Posterior vena cava (tissue), 2 donors: ENCODE measurements at places on chromosomes 3 and 15.

DNA sequence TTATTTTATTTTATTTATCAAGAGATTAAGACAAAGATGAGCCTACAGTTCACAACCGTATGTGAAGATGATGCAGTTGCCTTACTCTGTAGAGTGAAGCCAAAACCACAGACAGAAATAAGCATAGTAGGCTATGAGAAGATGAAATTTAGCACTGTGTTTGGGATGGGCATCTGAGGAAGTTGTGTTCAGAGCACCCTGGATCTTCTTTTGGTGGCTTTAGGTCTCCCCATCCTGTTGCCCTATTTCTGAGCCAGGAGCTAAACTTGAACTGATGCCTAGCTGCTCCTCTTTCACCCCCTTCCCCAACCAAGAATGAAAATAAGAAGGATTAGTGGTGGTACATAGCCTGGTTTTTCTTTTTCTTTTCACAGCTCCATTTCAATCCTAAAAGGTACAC, 328.1 kb upstream of the TBL1XR1 start:
- no peak for DNase-seq

DNA sequence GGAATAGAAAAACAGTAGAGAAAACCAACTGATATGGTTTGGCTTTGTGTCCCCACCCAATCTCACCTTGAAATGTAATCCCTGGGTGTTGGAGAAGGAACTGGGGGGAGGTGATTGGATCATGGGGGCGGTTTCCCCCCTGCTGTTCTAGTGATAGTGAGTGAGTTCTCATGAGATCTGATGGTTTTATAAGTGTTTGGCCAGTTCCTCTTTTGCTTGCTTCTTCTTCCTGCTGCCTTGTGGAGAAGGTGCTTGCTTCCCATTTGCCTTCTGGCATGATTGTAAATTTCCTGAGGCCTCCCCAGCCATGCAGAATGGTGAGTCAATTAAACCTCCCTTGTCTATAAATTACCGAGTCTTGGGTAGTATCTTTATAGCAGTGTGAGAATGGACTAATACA, 48.4 kb downstream of the EOMES start:
- no peak for DNase-seq

- no peak for DNase-seq
Measured at GRCh38 chr3:34020170-34020569, 221.7 kb downstream of the PDCD6IP start.

- no peak for DNase-seq
Measured at GRCh38 chr3:117630885-117631284, 921.3 kb downstream of the TUSC7 start.

DNA sequence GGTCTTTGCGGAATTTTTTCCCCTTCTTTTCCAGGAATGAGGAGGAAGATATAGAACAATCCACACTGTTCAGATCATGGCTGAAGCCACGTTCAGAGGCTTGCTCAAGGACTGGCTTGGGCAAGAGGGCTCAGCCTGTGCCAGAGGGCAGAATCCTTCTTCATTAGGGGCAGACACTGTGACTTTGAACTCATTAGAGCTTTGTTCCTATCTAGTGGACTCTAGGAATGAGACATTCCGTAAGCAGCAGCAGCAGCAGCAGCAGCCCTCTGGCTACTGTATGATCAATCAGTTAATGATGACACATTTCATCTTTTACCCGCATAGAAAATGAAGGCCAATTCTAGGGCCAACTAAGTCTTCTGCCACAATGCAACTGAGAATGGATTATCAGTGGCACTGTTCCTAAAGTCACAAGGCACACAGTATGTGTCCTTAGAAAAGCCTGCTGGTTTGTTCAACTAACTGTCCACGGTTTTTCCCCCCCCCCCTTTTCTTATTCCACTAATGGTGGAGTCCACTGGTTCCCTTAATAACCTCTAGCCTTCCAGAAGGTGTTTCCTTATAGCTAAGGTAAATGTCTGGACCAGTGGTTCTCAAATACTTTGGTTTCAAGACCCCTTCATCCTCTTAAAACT, 1.7 kb upstream of the RAB8B start:
- no peak for DNase-seq
